Pancreas (tissue), 10 donors: ENCODE measurements at places on chromosomes 12 and 14. TPM values are rescaled to one million over a fixed set of nuclear protein-coding genes. Genes with fewer than 3 reads are reported as not detected.
A peak's percentile ranks its signal among the peaks of the same experiment; 100 is the strongest.

GRCh38 chr12:132608231-132609171 is 1.9 kb downstream of the LRCOL1 start:
- DNase-seq: no peak
- no peak overlapping the region for H3K4me3 ChIP-seq
- no peaks in the 10 kb centered on the region for H3K4me1 ChIP-seq
- no peaks in the 10 kb centered on the region for H3K27me3 ChIP-seq

DNA sequence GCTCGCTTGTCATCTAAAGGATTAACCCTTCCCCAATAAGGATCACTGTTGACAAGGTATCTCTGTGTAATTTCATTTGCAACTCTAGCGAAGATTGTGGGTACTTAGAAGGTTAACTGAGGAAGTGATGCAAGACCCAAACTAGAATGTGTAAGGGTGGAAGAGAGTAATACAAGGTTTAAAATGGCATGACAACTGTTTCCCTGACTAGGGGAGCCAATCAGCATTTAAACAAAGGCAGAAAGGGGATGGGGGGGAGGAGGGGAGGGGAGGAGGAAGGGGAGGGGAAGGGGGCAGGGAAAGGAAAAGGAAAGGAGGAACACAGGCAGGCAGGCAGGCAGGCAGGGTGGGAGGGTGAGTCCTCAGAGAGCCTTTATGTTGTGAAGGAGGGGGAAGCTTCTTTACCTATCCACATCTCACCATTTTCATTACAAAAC is 31.1 kb downstream of the NRDE2 start:
- DNase-seq: no peak
- H3K4me1 ChIP-seq: peaks cover 8% of the 10 kb centered on the region
- peaks cover 17% of the 10 kb centered on the region for H3K36me3 ChIP-seq
- no peaks in the 10 kb centered on the region for H3K27me3 ChIP-seq
- H3K27ac ChIP-seq: no peak overlapping the region
- no peak overlapping the region for H3K4me3 ChIP-seq

GRCh38 chr12:71945121-71945520 is 6.5 kb downstream of the TPH2 start:
- no peak for DNase-seq
- no peak overlapping the region for H3K27ac ChIP-seq
- no peak overlapping the region for H3K4me3 ChIP-seq

DNA sequence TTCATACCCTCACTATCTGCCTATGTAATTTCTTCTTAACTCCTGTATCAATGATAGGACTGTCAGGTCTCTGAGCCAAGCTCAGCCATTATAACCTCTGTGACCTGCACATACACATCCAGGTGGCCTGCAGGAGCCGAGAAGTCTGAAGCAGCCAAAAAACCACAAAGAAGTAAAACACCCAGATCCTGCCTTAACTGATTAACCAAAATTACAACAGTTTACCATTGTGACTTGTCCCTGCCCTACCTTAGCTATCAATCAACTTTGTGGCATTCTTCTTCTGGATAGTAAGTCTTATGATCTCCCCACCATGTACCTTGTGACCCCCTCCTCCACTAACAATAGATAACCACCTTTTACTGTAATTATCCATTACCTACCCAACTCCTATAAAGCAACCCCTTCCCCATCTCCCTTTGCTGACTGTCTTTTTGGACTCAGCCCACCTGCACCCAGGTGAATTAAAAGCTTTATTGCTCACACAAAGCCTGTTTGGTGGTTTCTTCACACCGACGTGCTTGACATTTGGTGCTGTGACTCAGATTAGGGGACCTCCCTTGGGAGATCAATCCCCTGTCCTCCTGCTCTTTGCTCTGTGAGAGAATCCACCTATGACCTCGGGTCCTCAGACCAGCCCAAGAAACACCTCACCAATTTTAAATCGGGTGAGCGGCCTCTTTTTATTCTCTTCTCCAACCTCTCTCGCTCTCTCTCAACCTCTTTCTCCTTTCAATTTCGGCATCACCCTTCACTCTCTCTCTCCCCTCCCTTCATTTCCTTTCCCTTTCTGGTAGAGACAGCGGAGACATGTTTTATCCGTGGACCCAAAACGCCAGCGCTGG is 11.5 kb upstream of the LGMN start:
- no peaks in the 10 kb centered on the region for H3K27me3 ChIP-seq
- no peak overlapping the region for H3K27ac ChIP-seq
- no peak for DNase-seq
- H3K4me3 ChIP-seq: no peak overlapping the region

GRCh38 chr12:102061096-102061559 is 663 bp downstream of the WASHC3 start:
- H3K27me3 ChIP-seq: no peaks in the 10 kb centered on the region
- H3K27ac ChIP-seq: no peak overlapping the region
- DNase-seq: no peak
- no peaks in the 10 kb centered on the region for H3K4me1 ChIP-seq
- H3K4me3 ChIP-seq: peak overlapping the region; percentile 72
- no peaks in the 10 kb centered on the region for H3K36me3 ChIP-seq

DNA sequence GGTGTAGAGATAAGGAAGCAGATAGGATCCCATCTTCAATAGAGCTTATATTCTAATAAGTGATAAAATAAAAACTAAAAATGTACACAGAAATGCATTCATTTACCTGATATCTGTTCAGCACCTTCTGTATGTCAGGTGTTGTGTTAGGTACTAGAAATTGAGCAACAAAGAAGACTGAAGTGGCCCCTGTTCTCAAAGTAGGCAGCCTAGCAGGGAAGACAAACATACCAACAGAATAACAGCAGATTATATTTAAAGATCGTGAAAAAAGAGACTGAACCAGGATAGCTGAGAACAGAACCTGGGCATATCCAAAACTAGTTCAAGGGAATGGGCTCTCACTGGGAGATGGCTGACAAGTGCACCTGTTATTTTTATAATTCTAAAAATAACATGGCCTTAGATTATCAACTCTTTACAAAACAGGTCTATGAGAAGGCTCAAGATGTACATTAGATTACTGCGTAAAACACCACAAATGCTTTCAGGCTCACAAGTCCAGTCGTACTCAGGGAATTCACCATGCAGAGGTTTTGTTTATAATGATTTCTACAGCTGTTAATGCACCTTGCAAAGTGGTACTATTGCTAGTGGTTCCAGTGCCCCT is 16.4 kb downstream of the ANO6 start:
- peak overlapping the region; percentile 1 for H3K4me3 ChIP-seq
- DNase-seq: no peak
- H3K27me3 ChIP-seq: no peaks in the 10 kb centered on the region
- H3K4me1 ChIP-seq: peaks cover 36% of the 10 kb centered on the region
- H3K27ac ChIP-seq: peak overlapping the region; percentile 72

- no peaks in the 10 kb centered on the region for H3K36me3 ChIP-seq
- no peak for DNase-seq
- H3K27ac ChIP-seq: no peak overlapping the region
Measured at GRCh38 chr12:93393425-93393824, 15.7 kb downstream of the NUDT4 start.

- no peak overlapping the region for H3K4me3 ChIP-seq
- DNase-seq: no peak
- H3K27me3 ChIP-seq: no peaks in the 10 kb centered on the region
- H3K27ac ChIP-seq: no peak overlapping the region
- peaks cover 39% of the 10 kb centered on the region for H3K4me1 ChIP-seq
Measured at GRCh38 chr14:68176687-68177086, 357.1 kb downstream of the RAD51B start.

Gene ANP32D
- not detected for total RNA-seq

Gene ADIPOR2
- 26.7 TPM for total RNA-seq

DNA sequence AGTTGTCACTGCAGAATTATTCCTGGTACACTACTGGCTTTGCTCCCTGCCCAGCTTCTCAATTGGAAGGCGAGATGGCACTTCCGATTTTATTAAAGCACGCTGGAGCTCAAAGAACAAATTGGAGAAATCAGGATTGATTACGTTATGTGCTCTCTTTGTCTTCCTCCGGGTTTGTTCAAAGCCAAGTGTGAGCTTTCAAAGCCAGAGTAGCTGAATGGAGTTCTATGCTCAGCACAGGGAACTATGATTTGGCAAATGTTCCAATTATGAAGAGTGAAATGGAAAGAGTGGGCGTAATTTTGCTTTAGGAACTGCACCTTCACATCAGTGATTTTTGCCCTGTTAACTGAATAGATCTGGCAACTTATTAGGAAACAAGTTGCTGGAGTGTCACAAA is 72.4 kb downstream of the FLRT2 start:
- no peaks in the 10 kb centered on the region for H3K4me1 ChIP-seq
- H3K27ac ChIP-seq: no peak overlapping the region
- H3K36me3 ChIP-seq: no peaks in the 10 kb centered on the region

DNA sequence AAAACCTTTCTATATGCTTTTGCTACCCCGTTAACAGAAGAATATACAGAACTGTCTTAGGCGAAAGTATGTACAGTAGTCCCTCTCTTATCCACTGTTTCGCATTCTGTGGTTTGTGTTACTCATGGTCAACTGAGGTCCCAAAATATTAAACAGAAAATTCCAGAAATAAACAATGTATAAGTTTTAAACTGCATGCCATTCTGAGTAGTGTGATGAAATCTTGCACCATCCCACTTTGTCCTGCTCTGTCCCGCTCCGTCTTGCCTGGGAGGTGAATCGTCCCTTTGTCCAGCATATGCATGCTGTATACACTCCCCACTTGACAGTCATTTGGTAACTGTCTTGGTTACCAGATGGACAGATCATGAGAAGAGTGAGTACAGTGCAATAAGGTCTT is 70.1 kb upstream of the STRN3 start:
- no peaks in the 10 kb centered on the region for H3K36me3 ChIP-seq
- H3K27ac ChIP-seq: no peak overlapping the region
- H3K4me1 ChIP-seq: peaks cover 18% of the 10 kb centered on the region
- no peak overlapping the region for H3K4me3 ChIP-seq
- no peaks in the 10 kb centered on the region for H3K27me3 ChIP-seq

Gene TMEM63C
- total RNA-seq: 2.8 TPM

- no peaks in the 10 kb centered on the region for H3K4me1 ChIP-seq
- H3K27ac ChIP-seq: no peak within 1 kb of the TSS
- H3K36me3 ChIP-seq: no peaks in the 10 kb centered on the region
- no peaks in the 10 kb centered on the region for H3K27me3 ChIP-seq
- H3K4me3 ChIP-seq: peak within 1 kb of the TSS; percentile 28
Measured at GRCh38 chr12:30926243-30927221, at the start of gene TSPAN11. TSS of gene TSPAN11 (plus strand) at chr12:30926748. CDS start at chr12:30953992, 27,244 bp downstream.

GRCh38 chr12:110766311-110767154 is 23.8 kb upstream of the PPP1CC start:
- H3K27ac ChIP-seq: no peak overlapping the region
- no peak overlapping the region for H3K4me3 ChIP-seq
- H3K4me1 ChIP-seq: no peaks in the 10 kb centered on the region

Gene IGFBP6
- total RNA-seq: 21.8 TPM
